GM12878 (cell line): ENCODE measurements at places on chromosomes 5 and 9. TPM values are rescaled to one million over a fixed set of nuclear protein-coding genes. Genes with fewer than 3 reads are reported as not detected.
A peak's percentile ranks its signal among the peaks of the same experiment; 100 is the strongest.

The DPYSL3 gene
- 0.77 and 1.4 TPM in 2 replicates for total RNA-seq

DNA sequence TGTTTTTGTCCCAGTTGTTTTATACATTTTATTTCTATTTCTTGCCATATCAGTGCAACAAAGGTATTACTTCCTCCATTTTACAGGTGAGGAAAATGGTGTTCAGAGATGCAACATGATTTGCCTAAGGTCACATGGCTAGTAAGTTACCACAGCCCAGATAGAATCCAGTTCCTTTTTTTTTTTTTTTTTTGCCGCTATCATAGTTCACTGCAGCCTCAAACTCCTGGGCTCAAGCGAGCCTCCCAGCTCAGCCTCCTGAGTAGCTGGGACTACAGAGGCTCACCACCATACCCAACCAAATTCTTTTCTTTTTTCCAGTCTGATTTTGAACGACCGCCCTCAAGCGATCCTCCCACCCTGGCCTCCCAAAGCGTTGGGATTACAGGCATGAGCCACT lies 480 bp upstream of the CCDC69 start:
- peak overlapping the region; percentile 97; the same call in 1 of the 2 replicates for H3K4me3 ChIP-seq
- H3K4me1 ChIP-seq, result peaks cover 24% of the 10 kb centered on the region
- peak overlapping the region; percentile 89 for H3K27ac ChIP-seq
- H3K36me3 ChIP-seq, result peaks cover 2% of the 10 kb centered on the region; the same call in 1 of the 2 replicates

DNA sequence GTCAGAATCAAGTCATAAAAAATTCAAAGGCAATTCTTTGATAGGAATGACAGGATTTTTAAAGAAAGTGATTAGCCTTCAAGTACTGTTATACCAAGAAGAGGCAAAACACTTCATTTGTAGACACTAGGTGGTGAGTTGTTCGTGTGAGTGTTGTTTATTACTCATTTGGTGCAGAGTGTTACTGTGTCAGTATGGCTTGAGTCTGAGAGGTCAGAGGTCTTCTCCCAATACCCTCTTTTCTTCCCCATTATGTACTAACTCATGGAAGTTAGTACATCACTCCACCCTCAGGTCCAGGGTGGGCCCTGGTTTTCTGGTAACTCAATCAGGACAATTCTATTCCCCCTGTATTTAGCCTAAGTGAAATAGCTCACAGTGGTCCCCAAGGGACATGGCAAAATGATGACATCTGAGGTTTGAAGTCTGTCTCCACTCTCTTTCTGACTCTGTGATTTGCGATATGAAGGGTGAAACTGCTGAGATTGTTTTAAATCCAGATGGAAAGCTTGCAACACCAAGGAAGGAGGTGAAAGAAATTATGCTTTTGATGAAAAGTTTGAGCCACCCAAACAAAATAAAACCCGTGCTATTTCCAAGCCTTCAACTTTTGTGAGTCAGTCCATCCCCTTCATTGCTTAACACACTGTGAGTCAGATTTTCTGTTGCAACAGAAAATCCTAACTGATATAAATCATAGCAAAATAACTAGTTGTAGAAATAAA lies 56.8 kb downstream of the NUDT12 start:
- no peak for DNase-seq
- no peak overlapping the region for H3K27ac ChIP-seq
- H3K27me3 ChIP-seq, result no peaks in the 10 kb centered on the region; the same call in 1 of the 2 replicates

The CCDC152 gene
- 9.8 and 11.6 TPM in 2 replicates for total RNA-seq

DNA sequence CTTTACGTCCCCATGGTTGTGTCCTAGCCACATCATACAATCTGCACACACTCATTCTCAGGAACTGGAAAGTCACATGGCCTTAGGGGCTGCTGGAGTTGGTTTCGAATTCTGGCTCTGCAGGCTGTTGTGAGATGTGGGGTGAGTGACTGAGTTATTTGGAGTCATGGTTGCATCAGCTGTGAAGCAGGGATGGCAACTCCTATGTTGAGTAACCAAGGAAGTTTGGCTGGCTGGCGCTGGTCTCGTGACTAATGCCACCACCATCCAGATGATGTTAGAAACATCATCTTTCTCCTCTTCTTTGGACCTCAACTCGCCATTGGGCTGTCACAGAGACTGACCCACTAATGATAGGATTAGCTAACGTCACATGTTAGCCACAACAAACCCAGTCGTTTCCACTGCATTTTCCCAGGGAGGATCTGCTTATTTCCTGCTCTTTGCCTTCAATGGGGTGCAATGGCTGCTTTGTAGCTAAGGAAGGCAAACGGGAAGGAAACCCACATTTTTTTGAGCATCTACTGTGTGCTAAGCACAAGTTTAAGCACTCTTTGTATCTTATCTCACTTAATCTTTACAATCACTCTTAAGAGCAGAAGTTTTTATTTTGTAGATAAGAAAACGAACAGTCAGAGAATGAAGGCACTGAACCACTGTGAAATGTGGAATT lies 78.1 kb upstream of the UBTD2 start:
- no peak overlapping the region for H3K4me3 ChIP-seq
- H3K27ac ChIP-seq, result peak overlapping the region; percentile 40; the same call in 1 of the 2 replicates
- H3K27me3 ChIP-seq, result no peaks in the 10 kb centered on the region
- peak; percentile 55 for DNase-seq
- peaks cover 26% of the 10 kb centered on the region for H3K4me1 ChIP-seq
- H3K36me3 ChIP-seq, result no peaks in the 10 kb centered on the region

DNA sequence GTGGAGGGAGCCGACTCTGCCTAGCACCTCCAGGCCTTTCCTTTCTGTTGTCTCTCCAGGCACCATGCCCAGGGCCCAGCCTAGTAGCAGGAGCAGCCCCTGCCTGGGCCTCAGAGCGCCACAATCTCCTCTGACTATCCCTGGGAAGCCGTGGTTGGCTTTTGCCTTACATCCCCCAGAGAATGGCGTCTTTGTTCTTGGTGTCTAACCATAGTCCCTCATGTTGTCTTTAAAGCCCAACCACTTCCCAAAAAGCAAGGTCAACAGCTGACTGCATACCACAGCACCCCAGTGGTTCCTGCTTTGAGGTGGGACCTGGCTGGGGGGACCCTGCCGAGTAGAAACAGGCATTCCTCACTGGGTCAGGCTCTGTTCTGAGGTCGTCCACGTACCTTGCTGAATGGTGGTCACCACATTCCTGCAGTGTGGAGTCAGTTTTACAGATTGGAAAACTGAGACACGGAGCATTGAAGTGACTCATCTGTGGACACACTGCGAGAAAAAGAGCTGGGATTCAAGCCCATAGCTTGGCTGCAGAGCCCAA lies 13.7 kb upstream of the CERCAM start:
- no peaks in the 10 kb centered on the region for H3K4me1 ChIP-seq
- H3K27ac ChIP-seq, result no peak overlapping the region
- DNase-seq, result no peak
